Activated CD4-positive, alpha-beta T cell treated with anti-CD3 and anti-CD28 coated beads for 48 hours (primary cell): ENCODE measurements at places on chromosomes 2 and 18.

- no peak for DNase-seq
Measured at GRCh38 chr2:33268246-33268831, 208.1 kb upstream of the RASGRP3 start.

- no peak for DNase-seq
Measured at GRCh38 chr18:56076723-56077122, 488.7 kb upstream of the TCF4 start.

DNA sequence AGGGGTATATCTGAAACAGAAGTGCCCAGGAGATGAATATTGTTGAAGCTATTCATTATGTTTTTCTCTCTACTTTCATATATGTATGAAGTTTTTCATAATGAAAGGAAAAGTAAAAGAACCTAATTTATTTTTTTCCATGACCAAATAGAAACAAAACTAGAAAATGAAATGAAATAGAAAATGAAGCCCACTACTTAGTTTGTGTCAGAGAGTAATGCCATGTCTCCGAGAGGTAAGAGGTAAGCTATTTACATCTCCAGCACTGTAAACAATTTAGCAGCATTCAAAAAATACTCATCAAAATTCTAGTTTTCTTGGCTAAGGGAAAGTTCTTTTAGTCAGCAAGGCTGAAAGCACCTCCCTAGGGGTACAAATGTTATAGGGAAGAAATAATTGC lies 238.6 kb downstream of the PTH2R start:
- DNase-seq: no peak

- no peak for DNase-seq
Measured at GRCh38 chr2:163604941-163605555, 130.8 kb downstream of the FIGN start.

GRCh38 chr2:142254031-142254430 lies 123.2 kb upstream of the LRP1B start:
- DNase-seq: no peak

DNA sequence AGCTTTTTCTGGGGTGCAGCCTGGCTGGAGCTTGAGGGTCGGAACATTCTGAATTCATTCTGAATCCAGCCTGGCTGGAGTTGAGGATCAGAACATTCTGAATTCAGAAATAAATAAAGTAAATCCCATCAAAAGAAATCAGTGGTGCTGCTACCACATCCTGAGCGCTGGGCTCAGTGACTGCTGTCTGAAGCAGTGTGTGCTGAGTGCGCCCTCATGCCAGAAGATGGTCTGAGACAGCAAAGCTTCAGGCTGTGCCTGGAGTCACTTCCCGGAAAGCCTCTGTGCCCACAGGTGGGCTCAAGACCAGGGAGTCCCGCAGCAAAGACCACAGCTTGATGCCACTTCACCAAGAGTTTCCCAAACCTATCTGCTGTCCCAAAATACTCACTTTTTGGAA lies 187.9 kb downstream of the VAPA start:
- no peak for DNase-seq

DNA sequence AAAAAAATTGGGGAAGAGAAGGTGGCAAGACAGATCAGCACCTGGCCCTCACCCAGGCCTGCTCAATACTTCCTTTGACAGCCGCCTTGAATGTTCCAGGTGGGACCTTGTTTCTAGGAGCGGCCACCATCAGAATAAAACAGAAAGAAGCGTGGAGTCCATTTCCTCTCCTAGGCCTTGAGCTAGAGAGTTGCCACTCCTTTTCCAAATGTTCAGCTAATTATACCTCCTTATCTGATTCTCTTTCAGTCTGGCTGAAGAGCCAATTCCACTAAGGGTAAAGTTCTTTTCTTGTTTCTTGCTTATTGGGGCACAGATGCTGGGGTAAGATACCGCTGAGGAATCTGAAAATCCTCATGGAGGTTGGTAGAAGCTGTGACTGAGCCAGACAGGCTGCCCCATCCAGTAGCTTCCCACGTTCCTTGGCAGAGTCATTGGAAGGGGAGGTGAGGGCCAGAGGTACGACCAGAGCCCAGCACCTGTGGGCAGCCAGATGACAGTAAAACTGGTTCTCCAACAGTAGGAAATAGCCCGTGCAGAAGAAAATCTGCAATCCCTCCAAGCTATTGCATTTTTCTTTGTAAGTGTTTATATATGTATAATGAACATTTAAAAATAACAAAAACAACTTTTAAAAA lies 51.5 kb downstream of the PLB1 start:
- no peak for DNase-seq

- no peak for DNase-seq
Measured at GRCh38 chr2:176781570-176782217, 430.9 kb upstream of the HNRNPA3 start.

DNA sequence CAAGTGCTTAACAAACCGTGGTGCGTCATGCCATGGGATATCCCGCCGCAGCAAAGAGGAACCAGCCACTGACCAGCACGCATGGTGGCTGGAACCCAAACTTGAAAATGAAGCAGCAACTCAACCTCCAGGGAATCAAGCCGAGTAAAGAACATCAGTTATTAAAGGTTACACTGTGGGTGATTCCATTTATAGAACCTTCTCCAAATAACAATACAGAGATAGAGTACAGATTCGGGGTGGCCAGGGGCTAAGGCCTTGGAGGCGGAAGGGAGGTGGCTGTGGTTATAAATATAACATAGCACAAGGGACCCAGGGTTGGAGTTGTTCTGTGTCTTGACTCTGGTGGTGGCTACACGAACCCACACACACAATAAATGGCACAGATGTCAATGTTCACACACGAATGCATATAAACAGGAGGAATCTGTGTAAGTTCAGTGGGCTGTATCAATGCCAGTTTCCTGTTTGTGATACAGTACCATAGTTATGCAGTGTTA lies 123.1 kb downstream of the EIPR1 start:
- DNase-seq: no peak

GRCh38 chr2:172623249-172623965 lies 67.5 kb downstream of the PDK1 start:
- no peak for DNase-seq

DNA sequence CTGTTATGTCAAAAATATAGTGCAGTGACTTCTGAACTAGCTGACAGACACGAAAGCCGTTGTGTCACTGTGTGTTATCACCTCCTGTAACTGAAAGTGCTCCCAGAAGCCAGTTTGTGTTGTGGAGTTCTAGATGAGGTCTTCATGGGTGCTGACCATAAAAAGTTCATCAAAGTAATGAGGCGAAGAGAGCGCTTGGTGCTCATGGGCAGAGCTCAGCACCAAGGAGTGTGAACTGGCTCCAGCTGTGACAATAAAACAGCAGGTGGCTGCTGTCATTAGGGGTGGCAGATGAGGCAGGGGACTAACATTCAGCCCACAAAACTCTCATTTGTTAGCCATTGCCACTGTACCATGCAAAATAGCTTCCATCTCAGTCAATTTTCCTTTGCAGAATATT lies 151.1 kb downstream of the ZNF407 start:
- no peak for DNase-seq

- DNase-seq: no peak
Measured at GRCh38 chr2:225428360-225428759, 28.9 kb downstream of the NYAP2 start.

DNA sequence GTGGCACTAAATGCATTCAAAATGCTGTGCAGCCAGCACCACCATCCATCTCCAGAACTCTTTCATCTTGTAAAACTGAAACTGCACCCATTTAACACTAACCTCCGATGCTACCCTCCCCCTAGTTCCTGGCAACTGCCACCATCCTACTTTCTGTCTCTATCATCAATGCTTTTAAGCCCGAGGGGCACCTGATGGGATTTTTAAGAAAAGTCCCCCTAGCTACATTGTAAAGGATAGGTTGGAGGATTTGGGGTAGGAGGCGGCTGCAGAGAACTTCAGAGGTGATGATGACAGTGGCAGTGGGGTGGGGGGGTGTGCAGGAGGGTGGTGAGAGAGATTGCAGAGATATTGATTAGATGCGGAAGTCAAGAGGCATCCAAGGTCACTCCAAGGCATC lies 10.8 kb upstream of the YWHAQ start:
- peak; percentile 52 for DNase-seq

GRCh38 chr2:26752656-26753055 lies 11.4 kb upstream of the SLC35F6 start:
- no peak for DNase-seq

DNA sequence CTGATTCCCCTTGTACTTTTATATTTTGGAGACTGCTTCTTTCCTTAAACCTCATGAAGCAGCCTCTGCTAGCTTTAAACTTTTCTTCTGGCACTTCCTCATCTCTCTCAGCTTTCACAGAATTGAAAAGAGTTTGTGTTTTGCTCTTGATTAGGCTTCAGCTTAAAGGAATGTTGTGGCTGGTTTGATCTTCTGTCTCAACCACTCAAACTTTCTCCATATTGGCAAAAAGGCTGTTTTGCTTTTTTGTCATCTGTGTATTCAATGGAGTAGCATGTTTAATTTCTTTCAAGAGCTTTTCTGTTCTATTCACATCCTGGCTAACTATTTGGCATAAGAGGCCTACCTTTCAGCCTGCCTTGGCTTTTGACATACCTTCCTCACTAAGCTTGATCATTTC lies 36.3 kb upstream of the MSTN start:
- DNase-seq: no peak

GRCh38 chr2:75807992-75808391 lies 97.3 kb upstream of the GCFC2 start:
- no peak for DNase-seq

GRCh38 chr2:198374375-198375082 lies 570.1 kb downstream of the PLCL1 start:
- DNase-seq: peak; percentile 61

DNA sequence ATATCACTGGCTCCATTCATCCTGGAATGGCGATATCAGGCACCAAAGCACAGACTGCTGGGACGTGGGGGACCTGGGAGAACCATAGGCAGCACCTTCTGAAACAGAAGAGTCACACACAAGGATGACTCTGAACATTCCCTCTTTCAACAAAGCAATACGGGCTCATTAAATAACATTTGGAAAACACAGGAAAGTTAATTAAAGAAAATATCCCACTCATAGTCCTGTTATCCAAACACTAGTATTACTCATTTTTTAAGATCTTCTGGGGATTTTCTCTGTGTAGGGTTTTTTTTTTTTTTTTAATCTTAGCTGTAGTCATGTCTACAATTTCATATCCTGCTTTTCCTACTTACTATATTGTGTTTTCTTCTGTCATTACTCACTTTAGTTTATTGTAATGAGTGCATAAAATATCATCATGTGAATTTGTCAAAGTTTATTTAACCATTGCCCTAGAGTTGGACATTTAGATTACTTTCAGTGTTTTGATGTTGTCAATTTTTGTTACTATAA lies 70.0 kb upstream of the SP3 start:
- no peak for DNase-seq

GRCh38 chr2:39124746-39125057 lies 3.9 kb upstream of the SOS1 start:
- DNase-seq: peak; percentile 38

DNA sequence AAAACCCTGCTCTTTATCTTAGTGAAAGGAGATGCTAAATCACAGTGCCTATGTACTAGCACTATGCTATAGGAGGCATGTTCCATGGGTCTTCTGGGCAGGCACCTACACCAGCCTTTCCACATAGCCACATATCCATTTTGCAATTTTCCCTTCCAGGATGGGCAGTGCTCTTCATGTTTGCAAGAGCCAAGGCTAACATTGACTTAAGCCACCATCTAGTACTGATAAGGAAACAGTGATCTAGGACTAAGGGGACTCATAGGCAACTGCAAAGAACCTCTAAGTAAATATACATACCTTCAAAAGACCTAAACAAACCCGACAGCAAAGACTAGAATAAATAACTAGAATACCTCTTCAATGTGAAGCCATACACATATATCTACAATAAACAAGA lies 919.7 kb upstream of the GYPC start:
- DNase-seq: no peak

DNA sequence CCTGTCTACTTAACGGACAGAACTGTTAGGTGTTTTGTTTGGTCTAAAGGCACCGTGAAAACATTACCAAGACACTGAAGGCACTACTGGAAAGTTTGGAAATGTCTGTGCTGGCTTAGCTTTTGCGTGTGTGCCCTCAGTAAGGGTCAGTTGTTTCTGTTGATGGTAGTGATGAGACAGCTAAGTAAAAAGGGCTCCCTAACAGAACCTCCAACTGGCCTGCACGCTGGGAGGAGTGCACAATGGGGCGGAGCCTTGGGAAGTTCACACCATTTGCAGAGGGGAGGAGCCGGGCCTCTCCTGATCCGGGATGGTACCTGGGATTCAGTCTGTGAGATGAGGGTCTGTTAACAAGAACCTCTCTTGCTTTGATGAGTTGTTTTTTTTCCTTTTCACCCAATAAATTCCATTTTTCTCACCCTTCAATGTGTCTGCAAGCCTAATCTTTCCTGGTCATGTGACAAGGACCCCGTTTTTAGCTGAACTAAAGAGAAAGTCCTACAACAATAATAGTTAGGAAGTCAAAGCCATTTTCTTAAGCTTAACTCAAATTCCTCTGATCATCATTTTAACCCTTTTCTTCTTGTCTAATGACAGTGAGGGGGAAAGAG lies 368.7 kb downstream of the PARD3B start:
- no peak for DNase-seq

- no peak for DNase-seq
Measured at GRCh38 chr2:173523497-173523896, 168.8 kb downstream of the CDCA7 start.

- no peak for DNase-seq
Measured at GRCh38 chr2:105144152-105144940, 97.2 kb upstream of the GPR45 start.

DNA sequence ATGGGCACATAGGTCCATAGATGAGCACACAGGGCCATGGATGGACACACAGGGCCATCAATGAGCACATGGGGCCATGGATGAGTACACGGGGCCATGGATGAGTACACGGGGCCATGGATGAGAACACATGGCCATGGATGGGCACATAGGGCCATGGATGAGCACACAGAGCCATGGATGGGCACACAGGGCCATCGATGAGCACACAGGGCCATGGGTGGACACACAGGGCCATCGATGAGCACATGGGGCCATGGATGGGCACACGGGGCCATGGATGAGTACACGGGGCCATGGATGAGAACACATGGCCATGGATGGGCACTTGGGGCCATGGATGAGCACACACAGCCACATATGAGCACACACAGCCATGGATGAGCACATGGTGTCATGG lies 192.6 kb upstream of the HDAC4 start:
- DNase-seq: no peak

DNA sequence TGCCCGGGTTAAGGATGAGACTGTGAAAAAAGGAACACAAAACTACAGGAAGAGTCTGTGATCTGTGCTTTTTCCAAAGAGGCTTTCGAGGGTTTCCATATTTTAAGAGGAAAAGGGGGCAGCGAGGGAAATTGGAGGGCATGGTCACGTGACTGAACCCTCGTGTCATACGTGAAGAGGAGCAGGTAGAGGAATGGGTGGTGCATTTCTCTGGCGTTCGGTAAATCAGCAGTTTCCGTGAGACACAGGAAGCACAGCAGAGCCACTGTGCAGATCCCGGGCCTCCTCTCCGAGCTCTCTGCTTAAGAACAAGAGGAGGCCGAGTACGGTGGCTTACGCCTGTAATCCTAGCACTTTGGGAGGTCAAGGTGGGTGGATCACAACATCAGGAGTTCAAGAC lies 219.7 kb downstream of the NDUFA10 start:
- DNase-seq: no peak

DNA sequence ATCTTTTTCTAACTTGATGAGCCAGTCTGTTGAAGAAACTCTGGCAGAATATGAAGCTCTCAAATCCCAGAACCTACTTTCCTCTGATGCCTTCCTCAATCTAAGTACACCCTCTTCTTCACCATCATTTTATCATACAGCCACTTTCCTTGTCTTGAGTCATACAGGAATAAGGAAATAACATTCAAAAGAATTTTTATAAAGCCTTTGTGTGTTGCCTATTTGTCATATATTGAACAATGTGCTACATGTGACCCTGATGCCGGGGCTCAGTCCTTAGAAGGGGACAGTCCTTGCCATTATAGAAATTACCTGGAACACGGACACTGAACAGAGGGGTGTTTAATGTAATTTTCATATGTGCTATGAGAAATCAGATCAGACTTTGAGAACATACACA lies 27.4 kb downstream of the RAPGEF4 start:
- DNase-seq: no peak
